Forelimb muscle (tissue), 1 donor: ENCODE measurements at places on chromosomes 1 and 21.

GRCh38 chr1:29736582-29737188 is 500.4 kb downstream of the PTPRU start:
- DNase-seq, result peak; percentile 22

DNA sequence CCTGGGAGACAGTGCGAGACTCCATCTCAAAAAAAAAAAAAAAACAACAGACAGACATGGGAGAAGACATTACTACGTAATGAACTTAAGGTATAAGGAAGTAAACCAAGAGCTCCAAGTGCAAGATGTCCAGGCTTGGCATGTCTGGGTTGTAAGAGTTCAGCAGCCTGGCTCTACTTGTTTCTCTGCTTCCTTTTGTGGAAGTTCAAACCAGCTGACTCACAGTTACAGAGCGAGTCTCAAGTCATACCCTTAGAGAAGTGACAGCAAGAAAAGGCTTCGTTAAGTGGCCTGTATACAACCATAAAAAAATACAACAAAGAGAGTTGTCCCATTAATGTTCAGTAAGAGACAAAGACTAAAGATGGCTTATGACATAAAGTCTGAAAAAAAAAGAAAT is 1.3 kb downstream of the RIT1 start:
- no peak for DNase-seq

DNA sequence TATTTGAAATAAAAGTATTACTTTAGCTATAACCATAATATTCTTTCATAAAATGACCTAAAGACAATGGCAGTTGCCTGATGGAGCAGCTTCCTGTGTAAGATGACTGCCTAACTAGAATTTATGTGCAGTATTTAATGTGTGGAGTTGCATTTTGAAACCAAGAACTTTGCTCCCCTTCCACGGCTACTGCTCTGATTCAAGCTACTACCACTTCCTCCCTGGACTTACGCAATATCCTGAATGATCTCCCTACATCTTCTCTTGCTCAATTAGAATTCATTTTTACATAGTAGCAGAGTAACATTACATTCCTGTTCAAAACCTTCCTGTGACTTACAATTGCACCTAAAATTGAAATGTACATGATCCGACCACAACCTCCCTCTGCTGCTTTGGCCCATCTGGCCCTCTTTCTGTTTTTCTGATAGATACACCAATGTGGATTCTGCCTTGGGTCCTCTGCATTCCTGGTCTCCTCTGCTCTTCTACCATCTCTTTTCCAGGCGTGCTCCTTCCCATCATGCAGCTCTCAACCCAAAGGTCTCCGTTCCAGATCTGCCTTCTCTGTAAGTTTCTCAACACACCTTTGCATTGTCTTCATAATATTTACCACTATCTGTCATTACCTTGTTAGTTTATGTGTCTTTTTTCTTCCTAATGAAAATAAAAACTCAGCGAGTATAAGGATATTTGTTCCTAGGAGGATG is 47.4 kb upstream of the USP25 start:
- DNase-seq, result no peak

- no peak for DNase-seq
Observed at GRCh38 chr21:34205811-34206571, 132.6 kb downstream of the MRPS6 start.

- DNase-seq, result no peak
Observed at GRCh38 chr21:41648591-41649031, 118.2 kb downstream of the RIPK4 start.
